Stimulated activated CD4-positive, alpha-beta T cell treated with anti-CD3 and anti-CD28 coated beads, Interleukin-2, amount 100 ng/mL, for 48 hours (primary cell): ENCODE measurements at places on chromosomes 12 and 14.

GRCh38 chr12:77189458-77189857 lies 124.1 kb upstream of the E2F7 start:
- no peak for DNase-seq

DNA sequence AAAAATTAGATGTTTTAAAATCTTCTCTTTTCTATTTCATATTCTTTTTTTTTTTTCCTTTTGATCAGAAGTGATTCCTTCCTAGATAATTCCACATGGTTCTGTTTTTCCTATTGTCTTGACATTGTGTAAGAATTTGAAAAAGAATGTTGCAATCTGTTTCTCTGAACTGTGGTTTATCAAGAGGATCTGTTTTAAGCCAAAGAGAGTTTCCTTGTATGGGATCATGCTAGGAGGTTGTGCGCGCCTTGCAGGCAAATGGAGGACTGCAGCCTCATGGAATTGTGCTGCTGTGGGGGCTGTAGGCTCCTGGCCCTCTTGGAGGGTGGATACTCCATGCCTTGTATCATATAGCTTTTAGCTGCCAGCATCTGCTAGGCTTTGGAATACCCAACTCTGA lies 43.3 kb upstream of the MBIP start:
- DNase-seq = no peak

DNA sequence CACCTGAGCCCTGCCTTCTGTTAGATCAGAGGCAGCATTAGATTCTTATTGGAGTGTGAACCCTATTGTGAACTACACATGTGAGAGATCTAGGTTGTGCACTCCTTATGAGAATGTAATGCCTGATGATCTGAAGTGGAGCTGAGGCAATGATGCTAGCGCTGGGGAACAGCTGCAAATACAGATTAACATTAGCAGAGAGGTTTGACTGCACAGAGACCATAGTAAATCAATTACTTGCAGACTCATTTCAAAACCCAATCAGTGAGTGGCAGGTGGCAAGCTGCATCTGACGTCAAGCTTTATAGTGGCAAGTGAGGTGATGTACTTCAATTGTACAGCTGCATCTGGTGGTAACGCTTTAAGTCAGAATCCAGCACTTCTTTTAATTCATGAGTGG lies 141.6 kb downstream of the GPHN start:
- no peak for DNase-seq

GRCh38 chr12:13428538-13429265 lies 232.2 kb downstream of the EMP1 start:
- no peak for DNase-seq

DNA sequence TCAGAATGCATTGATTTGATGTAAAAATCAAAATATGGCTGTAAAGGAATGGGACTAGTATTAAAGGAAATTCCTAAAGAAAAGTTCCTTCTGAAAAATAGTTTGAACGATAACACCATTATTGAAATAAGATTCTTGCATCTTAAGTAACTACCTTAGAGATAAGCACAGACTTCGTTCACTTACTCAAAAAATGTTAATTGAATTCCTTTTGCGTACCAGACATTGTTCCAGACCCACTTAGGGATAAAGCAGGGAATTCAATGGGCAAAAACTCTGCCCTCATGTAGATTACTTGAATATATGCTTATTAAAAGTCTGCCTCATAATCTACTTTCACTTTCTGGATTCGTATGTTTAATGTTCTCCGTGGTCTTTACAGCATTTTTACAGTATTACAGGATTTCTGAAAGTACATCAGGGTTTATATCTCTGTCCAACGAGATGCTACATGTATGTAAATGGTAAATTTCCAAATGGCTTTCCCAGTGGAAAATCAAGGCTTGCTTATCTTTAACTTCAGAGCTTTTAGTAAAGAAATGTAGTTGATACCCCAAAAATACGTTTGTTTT lies 213.7 kb downstream of the GXYLT1 start:
- no peak for DNase-seq

- DNase-seq = no peak
Observed at GRCh38 chr14:24347134-24347533, 7.3 kb upstream of the RIPK3 start.

DNA sequence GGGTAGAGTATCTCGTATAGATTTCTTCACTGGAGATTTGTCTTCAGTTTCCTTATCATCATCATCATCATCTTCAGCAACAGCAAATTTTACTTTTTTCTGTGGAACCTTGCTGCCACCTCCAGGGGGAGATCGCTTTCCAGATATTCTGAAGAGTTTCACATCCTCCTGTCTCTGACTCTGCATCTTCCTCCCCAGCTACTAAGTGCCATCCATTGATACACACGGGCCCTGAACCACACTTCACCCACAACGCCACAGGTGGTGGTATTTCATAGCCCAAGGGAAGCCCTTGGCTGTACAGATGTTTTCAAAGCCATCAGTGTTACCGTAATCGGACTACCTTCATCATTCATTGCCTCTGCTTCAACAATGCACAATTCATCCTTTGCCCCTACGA lies 82.2 kb downstream of the PPP2R5C start:
- DNase-seq = no peak

GRCh38 chr12:129675496-129675895 lies 228.3 kb downstream of the TMEM132D start:
- DNase-seq = no peak

DNA sequence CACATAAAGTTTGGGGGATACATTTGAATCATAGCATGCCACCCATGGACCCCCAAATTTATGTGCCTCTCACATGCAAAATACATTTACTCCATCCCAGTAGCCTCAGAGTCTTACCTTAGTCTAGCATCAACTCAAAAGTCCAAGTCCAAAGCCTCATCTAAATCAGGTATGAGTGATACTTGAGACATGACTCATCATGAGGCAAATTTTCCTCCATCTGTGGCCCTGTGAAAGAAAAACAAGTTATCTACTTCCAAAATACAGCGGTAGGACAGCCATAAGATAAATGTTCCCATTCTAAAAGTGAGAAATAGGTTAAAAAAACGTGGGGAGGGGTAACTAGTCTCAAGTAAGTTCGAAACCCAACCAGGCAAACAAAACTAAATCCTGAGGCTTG lies 444.2 kb downstream of the SNAPC1 start:
- DNase-seq = no peak

DNA sequence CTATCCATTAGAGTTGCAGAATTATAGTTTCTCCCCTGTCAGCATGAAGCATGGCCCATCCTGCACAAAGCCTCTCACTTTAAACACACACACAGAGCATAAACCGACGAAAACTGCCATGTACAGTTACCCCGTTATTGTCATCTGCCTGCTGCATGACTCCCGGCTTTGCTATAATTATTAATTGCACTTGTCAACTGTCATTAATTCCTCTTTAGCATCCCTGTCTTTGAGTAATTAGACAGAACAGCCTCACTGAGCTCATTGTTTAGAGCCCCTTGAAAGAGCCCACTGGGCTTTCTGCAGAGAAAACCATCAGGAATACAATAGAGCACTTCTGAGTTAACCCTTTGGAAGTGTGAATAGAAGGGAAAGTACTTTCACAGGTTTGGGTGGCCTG lies 307.2 kb upstream of the SOX5 start:
- DNase-seq = no peak

- DNase-seq = no peak
Observed at GRCh38 chr12:121781998-121782979, 11.2 kb downstream of the RHOF start.

DNA sequence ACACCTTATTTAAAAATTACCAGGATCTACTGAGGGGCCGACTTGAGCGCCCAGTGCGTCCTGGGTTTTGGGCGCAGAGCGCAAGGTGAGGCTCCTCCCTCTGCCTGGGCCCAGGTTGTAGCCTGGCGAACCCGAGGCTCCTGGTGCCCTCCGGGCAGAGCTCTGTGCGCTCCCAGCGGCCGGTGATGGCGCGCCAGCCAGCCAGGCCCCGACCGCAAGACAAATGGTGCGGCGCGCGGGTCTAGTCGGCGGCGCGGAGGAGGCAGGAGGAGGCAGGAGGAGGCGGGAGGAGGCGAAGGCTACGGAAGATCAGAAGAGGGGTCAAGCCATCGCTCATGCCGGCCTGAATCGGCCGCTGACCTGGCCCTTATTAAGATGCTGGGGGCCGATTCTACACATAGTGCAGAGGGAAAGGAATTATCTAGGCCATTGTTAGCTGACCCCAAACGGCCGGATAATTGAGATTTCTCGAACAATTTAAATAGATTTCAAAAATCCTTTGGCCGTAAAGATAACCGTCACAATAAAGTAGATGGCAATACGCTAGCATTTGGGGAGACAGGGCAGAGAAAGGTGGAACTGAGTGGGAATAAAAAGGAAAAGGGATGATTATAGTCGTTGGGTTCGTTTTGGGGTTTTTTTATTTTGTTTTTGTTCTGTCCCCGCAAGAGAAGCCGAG lies 2.8 kb downstream of the TBX5 start:
- no peak for DNase-seq

DNA sequence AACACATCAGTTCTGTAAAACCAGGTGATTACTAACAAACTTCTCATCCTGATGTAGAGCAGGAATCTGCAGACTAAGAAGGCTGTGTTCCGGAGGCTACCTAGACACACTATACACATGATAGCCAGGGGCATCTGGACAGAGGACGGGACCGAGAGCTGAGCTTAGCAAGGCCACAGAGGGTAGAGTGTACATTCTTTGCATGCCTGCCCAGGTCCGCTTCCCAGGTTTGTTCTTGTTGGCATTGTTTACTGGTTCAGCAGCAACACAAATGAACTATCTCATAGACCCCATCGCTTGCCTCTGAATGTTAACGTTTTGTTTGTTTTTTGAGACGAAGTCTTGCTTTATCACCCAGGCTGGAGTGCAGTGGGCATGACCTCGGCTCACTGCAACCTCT lies 17.7 kb upstream of the TEAD4 start:
- DNase-seq = no peak

DNA sequence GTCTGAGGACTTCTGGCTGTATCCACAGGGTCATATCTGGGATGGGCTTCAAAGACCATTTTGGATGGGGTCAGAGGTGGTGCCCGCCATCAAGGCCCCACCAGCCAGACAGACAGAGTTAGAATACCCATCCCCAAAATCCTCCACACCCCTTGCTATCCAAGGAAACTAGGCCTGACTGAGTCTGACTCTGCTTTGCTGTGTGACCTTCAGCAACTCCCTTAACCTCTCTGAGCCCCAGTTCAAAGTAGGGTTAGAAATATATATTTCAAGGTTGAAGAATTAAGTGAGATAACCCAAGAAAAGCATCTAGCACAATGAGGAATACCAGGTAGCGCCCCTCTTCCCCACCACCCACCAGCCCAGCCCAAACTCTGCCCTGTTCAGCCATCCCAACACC lies 20.3 kb downstream of the BCL11B start:
- no peak for DNase-seq

GRCh38 chr12:119230807-119231206 lies 52.1 kb downstream of the HSPB8 start:
- no peak for DNase-seq

DNA sequence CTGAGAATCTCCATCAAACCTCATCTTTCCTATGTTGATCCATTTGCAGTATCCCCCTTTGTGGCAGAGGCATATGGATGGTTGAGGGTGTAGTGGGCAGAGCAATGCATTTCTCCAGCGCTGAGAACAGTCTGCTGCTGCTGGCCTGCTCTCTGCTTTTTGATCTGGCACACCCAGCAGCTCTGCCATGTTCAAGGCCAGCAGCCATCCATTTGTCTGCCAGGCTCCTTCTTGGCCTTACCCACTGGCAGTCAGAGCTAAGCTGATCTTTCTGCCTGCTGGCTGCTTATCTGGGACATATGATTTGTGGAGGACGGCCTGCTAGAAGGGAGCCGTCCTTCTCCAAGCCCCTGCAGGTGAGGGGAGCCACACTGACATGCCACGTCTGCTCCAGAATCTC lies 17.0 kb downstream of the NPC2 start:
- no peak for DNase-seq

DNA sequence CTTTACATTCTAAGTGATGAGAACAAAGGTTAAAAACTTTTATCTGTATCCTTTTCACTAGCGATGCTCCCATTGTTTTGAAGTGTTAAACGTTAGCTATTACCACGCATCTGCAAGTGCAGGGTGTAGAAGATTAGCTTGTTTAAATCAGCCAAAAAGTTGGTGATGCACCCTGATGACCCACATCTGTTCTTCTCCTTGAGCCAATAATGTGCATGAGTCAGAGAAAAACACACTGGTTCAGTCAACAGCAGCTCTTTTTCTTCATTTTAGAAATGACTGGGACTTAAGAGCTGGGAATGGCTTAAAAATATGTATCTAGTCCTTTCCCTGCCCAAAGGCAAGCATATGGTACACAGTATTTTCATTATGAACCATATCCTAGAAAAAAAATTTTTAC lies 323.5 kb upstream of the PDE3A start:
- no peak for DNase-seq

- no peak for DNase-seq
Observed at GRCh38 chr14:31170411-31170810, 37.2 kb downstream of the HECTD1 start.

- no peak for DNase-seq
Observed at GRCh38 chr14:81509838-81510452, 23.7 kb downstream of the SEL1L start.

- DNase-seq = no peak
Observed at GRCh38 chr12:107178776-107179175, 85.4 kb upstream of the CRY1 start.

GRCh38 chr12:4293966-4294505 lies 20.5 kb downstream of the CCND2 start:
- DNase-seq = no peak

- no peak for DNase-seq
Observed at GRCh38 chr12:608413-608812, 54.8 kb downstream of the NINJ2 start.

DNA sequence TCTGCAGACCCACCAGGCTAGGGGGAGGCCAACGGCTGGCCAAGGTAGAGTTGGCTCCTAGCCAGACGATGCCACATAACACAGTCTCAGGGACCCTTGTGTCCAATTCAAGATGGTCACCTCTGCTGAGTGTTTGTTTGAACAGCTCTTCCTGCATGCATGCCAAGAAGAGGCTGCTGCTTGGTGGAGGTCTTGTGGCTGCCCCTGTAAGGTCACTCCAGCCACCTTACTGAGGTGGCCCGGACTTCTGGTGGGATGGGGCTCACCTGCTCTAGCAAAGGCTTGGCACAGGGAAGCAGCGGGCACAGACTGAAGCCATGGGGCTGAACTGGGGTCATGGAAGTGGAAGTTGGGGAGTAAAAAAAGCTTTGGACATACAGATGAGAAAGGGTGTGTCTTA lies 210.3 kb downstream of the GLT1D1 start:
- DNase-seq = no peak

- DNase-seq = no peak
Observed at GRCh38 chr12:3753544-3754284, 805 bp upstream of the CRACR2A start.

DNA sequence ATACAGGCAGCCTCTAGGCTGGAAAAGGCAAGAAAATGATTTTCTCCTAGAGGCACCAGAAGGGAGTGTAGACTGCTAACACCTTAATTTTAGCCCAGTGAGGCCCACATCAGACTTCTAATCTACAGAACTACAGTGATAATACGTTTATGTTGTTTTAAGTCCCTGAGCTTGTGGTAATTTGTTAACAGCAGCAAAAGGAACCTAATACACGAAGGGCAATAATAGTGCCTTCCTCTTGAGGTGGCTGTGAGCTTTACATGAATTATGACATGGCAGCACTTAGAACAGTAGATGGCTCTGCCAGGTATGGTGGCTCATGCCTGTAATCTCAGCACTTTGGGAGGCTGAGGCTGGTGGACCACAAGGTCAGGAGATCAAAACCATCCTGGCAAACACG lies 118.8 kb downstream of the ZNF664 start:
- DNase-seq = no peak

- DNase-seq = no peak
Observed at GRCh38 chr12:18430425-18431048, 169.2 kb downstream of the PIK3C2G start.

GRCh38 chr12:25424211-25424731 lies 128.8 kb downstream of the LMNTD1 start:
- DNase-seq = no peak

- DNase-seq = no peak
Observed at GRCh38 chr12:85782711-85783110, 53.5 kb downstream of the RASSF9 start.
